Mesenchymal stem cell (in vitro differentiated cells and primary cell): ENCODE measurements at places on chromosomes 11 and 22.
A peak's percentile ranks its signal among the peaks of the same experiment; 100 is the strongest.

GRCh38 chr22:40153192-40153591, 24.5 kb upstream of the TNRC6B start:
- no peak for DNase-seq

DNA sequence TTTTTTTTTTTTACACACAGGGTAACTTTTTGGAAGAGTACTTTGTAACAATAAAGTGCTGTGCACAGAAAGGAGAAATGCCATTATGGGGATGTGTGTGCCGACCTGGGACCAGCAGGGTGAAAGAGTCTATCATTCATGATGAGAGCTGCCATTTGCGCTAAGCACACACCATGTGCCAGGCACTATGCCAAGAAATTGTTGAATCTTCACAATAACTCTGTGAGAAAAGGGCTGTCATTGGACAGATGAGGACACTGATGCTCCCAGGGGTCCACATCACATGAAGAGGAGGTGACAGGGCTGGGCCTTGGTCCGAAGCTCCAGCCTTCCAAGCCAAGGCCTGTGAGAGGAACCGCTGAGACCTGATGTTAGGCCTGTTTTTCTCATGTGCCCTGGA, 5.6 kb downstream of the DUSP18 start:
- DNase-seq, result no peak

GRCh38 chr11:17542249-17542648, 2.0 kb downstream of the USH1C start:
- DNase-seq, result no peak

GRCh38 chr11:67317888-67318555, 14.7 kb downstream of the SSH3 start:
- DNase-seq, result no peak

DNA sequence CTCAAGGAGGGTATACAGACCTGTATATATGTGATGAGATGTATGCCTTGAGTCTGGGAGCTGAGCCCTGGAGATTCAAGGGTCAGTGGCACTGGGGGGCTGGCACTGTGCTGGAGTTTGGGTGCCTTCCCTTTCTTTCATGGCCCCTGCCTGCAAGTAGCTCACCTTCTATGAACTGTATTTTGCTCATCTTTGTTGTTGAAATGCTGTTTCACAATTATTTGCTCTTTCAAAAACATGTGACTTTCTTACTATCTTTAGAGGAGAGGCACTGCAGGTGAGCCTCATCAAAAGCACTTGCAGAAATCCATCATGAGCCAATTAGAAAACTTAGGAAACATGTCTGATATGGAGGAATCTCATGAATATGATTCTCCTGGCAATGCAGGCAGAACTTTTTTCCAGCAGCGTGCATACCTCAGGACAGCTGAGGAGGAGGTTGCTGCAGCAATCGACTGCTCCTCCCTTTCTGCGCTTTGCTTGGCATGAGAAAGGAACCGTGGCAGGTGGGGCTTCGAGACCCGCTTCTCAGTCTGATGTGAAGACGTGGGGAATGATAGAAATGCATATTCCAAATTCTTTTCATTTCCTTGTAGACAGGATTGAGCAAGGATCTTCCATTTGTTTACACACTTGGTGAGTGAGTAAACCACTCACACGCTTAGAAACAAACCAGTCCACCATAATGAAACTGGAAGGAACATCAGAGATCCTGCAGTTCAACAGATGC, 178.4 kb upstream of the E2F8 start:
- DNase-seq, result peak; percentile 90

- peak; percentile 68 for DNase-seq
Measured at GRCh38 chr22:29520851-29521250, 32.7 kb downstream of the THOC5 start.

DNA sequence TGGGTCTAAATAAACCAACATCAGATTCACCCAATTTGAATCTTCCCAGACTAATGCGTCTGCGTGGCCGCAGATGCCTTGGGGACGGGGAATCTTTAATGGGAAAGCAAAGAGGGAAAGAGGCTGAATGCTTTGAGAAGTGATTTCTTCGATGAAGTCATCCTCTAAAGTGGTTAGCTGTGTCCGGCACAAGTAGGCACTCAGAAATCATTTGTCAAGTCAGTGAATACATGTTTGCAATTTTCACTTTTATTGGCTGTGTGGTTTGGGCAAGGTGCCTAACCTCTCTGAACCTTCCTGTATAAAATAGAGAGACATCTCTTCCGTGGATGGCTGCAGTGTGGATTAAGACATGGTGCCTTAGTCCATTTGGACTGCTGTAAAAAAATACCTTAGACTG, 19.7 kb upstream of the IFT27 start:
- no peak for DNase-seq

GRCh38 chr11:11427140-11427539, 74.1 kb upstream of the CSNK2A3 start:
- no peak for DNase-seq

DNA sequence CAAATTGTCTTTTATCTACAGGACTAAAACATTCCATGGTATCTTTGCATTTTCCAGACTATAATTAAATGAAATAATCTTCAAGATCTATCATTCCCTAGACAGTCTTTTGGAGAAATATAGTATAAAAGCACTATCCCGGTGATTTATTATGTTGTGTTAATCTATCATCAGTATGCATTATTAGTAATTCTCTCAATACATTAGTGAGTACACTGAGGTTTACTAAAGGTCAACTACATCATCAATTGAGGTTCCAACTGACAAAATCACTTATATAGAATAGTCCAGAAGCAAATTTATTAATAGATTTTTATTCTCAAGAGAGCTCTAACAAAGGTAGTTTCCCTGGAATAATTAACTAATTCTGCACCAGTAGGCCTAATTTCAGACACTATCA, 169.6 kb downstream of the KCNA4 start:
- DNase-seq, result no peak

- DNase-seq, result no peak
Measured at GRCh38 chr11:3684819-3685172, 13.6 kb upstream of the CHRNA10 start.

DNA sequence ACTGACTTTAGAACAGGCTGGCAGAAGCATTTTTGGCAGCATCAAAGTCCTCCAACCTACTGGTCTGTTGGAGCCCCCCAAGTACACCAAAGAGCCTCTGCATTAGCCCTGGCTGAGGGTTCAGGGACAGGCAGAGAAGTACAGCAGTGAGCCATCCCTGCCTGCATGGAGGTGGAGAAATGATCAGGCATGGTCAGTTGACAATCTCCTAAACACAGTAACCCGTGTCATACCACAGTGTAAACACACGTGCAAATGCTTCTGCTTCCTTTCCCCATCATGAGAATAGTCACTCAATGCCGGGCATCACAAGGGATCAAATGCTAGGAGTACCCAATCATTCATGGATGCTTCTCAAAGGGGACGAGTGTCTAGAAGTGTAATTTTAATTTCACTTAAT, 8.2 kb downstream of the SERPIND1 start:
- peak; percentile 36 for DNase-seq

GRCh38 chr11:106228996-106229395, 151.5 kb downstream of the AASDHPPT start:
- DNase-seq, result peak; percentile 17

GRCh38 chr11:102637731-102638130, 12.6 kb upstream of the MMP20 start:
- no peak for DNase-seq

DNA sequence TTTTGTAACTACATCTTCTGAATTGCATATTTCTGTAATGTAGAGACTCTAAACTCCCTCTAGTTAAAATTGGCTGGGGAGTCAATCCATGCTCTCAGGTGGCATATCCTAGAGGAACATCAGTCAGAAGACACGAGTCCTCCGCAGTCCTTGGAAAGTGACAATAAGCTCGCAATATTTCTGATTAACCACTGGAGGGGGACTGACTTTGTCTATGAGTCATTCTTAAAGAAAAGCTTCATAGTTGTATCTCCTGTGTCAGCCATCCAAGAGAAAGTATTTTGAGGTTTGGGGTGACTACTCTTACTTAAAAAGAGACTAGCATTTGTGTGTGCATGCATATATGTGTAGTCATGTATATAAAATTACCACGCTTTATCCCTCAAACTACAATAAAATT, 60.2 kb downstream of the SLN start:
- DNase-seq, result peak; percentile 14

DNA sequence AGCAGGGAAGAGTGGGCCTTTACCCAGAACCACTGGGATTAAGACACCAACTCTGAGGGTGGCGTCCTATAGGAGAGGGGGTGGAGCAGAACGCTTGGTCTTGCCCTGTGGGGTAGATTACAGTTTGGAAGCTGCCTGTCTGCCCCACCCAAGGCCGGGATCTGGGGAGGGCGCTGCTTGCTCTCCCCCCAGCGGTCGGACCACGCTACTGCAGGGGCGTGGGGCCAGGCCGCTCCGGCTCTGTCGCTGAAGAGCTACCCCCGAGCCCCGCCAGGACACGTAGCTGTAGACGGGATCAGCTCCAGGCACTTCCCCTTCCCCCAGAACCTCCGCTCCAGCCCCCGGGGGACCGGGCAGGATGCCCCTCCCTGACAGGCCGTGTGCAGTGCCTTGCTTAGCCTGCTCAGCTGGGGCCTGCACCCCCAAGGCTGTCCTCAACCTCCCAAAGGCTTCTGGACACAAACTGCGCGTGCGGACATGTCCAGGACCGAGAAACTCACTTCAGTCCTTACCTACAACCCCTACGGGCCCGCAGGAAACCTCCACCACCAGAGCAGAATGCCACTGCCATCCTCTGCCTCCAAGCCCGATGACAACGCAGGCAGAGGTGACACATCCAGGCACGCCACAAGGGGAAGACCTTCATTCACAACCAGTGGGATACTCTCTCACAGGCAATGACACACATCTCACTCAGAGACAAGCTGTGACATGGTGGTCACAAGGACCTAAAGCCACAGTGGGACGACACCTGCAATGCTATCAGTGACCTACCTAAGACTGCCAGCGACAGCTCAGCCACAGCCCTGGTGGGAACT, 3.6 kb downstream of the AHNAK start:
- peak; percentile 77 for DNase-seq

DNA sequence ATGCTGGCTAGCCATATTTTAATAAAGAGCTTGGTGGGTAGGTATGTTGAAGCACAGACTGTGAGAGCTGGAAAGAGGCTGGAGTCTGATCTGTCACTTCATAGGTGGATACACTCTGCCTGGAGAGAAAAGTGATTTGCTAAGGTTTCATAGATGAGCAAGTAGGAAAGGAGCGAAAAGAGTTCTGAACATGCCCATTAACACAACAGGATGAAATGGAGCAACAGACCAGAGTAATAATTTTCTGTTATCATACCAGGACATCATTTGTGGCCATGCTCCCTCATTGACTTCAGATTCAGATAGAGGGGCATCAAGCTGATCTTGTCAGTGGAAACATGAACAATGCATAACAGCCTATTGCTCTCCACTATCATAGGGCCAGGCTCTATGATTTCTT, 452.9 kb downstream of the JRKL start:
- no peak for DNase-seq

DNA sequence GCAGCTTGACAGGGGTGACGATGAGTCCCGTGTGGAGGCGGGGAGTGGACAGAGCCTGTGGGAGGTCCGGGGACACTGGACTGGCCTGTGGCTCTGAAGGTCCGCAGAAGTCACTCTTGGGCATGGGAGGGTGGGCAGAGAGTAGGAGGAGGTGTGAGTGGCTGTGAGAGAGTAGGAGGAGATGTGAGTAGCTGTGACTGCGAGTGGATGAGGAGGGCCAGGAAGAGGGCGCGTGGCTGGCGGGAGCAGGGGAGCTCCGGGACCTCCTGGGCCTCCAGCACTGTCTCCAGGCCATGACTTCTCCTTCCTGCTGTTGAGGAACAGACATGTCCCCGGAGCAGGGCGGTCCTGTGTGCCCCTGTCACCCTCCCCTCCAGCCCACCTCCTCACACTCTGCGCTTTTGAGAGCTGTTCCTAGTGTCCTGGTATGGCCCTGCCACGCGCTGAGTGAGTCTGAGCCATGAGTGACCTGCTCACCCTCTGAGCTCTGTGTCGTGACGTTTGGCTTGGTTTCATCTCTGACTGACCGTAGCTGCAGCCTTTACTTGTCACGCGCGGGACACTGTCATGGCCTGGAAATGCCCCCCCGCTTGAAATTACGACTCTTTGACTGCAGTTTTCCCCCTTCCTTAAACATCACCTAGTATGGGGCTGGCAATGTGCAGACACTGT, 391.5 kb downstream of the TBC1D22A start:
- DNase-seq, result no peak

GRCh38 chr11:100612766-100613165, 74.3 kb upstream of the ARHGAP42 start:
- DNase-seq, result no peak

DNA sequence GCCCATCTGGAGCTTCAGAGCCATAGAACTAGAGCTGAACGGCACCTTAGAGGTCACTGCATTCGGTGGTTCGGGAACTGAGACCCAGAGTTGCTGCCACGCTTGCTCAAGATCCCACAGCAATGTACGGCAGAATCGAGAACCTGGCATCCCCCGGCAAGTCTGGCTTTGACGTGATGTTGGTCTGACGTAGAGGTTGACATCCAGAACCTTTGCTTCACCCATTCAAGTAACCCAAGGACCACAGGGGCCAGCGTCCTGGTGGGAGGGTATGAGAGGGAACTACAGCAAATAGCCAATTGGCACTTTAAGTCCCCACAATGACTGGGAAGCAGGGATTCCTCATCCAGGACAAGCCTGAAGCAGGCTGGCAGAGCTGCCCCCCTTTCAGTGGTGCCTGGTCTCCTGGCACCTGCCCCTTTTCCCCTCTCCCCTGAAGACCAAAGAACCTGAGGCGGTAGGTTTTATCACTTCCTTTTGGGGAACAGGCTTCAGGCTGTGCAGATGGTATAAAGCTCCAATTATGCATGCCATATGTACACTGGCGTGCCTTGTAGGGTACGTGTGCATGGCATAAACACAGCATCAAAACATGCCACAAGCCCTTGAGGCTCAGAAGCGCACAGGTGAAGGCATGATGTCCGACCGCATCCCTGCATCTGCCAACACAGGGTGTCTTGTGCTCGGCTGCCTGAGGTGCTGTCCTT, 15.3 kb upstream of the TEF start:
- no peak for DNase-seq

- DNase-seq, result no peak
Measured at GRCh38 chr22:24584871-24585411, 7.9 kb downstream of the LRRC75B start.

GRCh38 chr11:8800520-8801110, 110.4 kb upstream of the AKIP1 start:
- DNase-seq, result no peak

- no peak for DNase-seq
Measured at GRCh38 chr11:107928767-107929507, 689 bp downstream of the RAB39A start.

DNA sequence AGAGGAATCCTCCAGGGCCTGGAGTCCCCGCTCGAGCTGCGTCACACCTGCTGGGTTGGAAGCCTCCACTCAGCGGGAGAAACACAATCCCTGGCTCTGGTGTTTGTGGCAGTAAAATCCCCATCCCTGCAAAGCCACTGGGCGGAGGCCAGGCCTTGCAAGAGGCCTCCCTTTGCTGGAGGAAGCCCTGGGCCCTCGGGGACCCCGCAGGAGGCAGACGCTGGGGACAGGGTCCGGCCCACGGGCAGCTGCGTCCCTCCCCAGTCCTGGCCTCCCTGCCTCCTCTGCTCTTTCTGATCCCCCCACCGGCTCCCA, 194.7 kb downstream of the BRD1 start:
- DNase-seq, result no peak

- DNase-seq, result no peak
Measured at GRCh38 chr11:116686866-116687265, 85.9 kb downstream of the BUD13 start.

GRCh38 chr11:134562941-134563471, 151.0 kb upstream of the B3GAT1 start:
- DNase-seq, result no peak
